T-helper 22 cell (primary cell): ENCODE measurements at places on chromosomes 5 and 9.

DNA sequence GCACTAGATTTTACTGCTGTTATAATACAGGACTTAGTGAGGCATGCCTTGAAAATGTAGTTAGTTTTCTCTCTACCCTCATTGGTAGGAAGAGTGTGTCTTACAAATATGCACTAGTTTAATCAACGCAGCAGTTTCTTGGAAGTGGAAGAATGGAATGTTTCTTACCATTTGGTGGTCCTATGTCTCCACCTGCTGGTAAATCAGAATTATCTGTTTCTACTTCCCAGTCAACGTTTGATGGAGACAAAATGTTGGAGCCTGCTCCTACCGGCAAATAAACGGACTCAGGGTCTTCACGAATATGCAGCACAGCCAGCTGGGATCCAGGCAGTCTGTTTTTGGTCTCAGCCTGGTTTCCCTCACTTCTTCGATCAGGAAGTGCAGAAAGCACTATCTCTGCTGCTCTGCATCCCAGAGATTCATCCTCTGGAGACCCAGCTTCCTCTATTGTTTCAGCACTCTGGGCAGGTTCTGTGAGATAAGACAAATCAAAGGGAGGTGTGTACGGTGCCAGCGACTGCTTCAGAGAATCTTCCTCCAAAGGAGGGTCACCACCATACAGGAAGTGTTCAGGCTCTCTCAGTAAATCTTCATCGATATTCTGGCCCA, 59.5 kb upstream of the PCA3 start:
- DNase-seq, result no peak

DNA sequence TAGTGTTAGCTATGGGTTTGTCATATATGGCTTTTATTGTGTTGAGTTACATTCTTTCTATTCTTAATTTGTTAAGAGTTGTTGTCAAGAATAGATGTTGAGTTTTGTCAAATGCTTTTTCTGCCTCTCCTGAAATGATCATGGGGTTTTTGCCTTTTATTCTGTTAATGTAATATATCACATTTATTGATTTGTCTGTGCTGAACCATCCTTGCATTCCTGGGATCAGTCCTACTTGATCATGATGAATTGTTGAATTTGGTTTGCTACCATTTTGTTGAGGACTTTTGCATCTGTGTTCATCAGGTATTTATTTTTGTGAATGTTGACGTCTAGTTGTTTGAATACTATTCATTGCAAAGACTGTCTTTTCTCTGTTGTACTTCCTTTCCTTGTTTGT, 23.9 kb downstream of the RIC1 start:
- no peak for DNase-seq

GRCh38 chr9:115513148-115513547, 395.2 kb upstream of the TNC start:
- no peak for DNase-seq

DNA sequence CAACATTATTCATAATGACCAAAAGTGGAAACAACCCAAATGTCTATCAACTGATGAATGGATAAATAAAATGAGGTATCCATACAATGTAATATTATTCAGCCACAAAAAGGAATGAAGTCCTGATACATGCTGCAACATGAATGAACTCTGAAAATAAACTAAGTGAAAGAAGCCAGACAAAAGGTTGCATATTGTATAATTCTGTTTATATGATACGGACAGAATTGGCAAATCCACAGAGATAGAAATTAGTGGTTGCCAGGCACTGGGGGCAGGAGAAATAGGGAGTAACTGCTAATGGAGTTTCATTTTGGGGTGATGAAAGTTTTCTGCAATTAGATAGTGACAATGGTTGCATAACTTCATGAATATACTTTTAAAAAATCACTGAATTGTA, 47.0 kb downstream of the KIF24 start:
- DNase-seq, result no peak

GRCh38 chr5:167284222-167284890, 1007.1 kb upstream of the WWC1 start:
- no peak for DNase-seq

- DNase-seq, result no peak
These were observed 154.4 kb downstream of the ZSWIM6 start for GRCh38 chr5:61486476-61486875.

DNA sequence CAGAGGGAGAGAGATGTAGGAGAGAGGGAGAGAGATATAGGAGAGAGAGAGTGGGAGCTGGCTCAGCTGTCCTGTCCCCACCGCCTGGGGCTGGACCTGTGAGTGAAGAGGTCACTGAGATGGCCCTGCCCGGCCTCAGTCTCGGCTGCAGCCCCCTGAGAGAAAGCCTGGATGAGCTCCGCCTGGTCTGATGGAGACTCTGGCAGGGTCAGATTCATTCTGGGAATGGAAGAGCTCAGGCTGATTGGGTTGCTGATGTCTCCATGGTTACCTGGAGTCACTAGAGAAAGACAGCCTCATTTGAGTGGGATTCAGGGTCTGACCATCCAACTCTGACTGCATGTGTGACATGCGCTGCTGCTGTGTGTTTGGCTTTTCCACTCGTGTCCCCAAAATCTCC, 27.1 kb upstream of the SEMA4D start:
- DNase-seq, result no peak

DNA sequence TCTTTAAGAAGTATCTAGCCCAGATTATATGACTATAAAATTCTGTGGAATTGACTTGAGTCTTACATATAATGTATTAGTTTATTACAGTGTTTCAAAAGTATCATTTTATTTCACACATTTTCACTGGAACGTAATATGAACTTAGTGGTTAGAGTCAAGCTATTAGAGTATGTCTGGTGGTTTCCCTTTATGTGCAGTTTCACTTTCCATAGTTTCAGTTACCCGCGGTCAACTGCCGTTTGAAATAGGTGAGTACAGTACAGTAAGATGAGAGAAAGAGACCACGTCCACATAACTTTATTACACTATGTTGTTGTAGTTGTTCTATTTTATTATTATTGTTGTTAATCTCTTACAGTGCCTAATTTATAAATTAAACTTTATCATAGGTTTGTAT, 50.5 kb downstream of the COMMD10 start:
- no peak for DNase-seq

DNA sequence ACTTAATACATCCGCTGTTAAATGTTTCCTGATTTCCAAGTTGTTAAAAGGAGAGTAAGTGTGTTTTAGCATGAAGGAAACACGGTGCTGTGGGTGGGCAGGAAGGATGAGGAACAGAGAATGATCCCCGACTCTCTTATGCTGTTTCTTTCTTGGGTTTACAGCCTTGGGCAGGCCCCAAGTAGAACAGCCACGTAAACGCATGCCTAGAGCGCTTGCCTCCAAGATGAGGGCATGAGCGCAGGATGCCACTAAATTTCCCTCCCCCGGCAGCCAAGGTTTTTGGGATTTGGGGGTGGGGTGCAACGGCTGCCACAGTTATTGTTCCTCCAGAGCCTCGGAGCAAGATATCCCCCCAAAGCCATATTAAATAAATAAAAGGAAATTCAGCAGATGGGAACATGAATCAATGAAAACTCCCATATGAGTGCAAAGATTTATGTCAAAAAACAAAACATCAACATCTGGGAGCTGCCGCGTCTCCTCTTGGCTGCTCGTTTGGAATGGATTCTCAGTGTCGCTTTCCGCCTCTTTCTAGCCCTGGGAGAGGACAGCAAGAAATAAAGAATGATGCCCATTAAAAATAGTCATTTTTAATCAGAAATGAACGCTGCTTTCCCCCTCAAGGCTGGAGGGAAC, 10.0 kb upstream of the DELE1 start:
- DNase-seq, result no peak
